ENCODE measurements at places on chromosomes 5 and 9.

DNA sequence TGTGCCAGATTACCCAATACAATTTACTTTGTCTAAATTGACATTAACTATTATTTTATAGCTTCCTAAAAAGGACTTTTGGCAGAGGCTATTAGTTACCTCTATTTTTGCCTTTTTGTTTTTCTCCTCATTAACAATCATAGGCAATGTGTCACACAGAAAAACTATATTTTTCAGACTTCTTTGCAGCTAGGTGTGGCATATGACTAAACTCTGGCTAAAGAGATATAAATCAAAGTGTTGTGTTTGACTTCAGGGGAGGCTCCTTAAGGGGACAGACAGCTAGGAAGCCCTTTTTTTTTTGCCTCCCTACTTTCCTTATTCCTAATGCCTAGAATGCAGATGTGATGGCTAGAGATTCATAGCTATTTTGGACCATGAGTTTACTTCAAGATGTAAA lies 19.7 kb upstream of the GCNT4 start:
- DNase-seq = no peak

- no peak for DNase-seq
Measured at GRCh38 chr5:172834415-172835289, 601 bp downstream of the ERGIC1 start.

GRCh38 chr5:17443333-17444130 lies 54.5 kb upstream of the TAF11L2 start:
- DNase-seq = no peak

GRCh38 chr5:61881821-61882487 lies 424.1 kb upstream of the KIF2A start:
- no peak for DNase-seq
